Activated CD8-positive, alpha-beta memory T cell treated with anti-CD3 and anti-CD28 coated beads for 48 hours (primary cell): ENCODE measurements at places on chromosomes 1 and 21.

GRCh38 chr1:174818014-174818616 lies 181.6 kb upstream of the CACYBP start:
- no peak for DNase-seq

GRCh38 chr1:160874935-160875334 lies 10.0 kb downstream of the ITLN1 start:
- DNase-seq: no peak

DNA sequence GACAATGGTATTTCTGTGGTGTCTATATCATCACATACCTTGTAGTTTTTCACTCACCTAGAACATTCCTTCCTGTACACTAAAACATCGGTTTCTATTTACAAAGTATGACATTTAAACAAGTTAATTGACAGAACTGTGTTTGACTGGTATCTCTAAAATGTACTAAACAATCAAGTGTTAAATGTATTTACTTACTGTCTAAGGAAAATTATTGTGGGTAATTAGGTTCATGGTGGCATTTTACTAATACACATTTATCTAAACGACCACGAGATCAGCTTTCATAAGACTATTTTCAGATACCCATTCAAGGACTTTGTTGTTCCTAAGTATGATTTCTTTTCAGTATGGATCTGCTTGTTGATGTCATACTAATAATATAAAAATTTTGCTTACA lies 115.2 kb downstream of the ADGRL2 start:
- DNase-seq: no peak

- DNase-seq: no peak
These were observed 3.1 kb downstream of the KLHDC8A start for GRCh38 chr1:205353612-205354011.

GRCh38 chr1:61743716-61744580 lies 1.7 kb downstream of the PATJ start:
- DNase-seq: no peak

GRCh38 chr1:25026730-25027450 lies 96.8 kb upstream of the RUNX3 start:
- no peak for DNase-seq

DNA sequence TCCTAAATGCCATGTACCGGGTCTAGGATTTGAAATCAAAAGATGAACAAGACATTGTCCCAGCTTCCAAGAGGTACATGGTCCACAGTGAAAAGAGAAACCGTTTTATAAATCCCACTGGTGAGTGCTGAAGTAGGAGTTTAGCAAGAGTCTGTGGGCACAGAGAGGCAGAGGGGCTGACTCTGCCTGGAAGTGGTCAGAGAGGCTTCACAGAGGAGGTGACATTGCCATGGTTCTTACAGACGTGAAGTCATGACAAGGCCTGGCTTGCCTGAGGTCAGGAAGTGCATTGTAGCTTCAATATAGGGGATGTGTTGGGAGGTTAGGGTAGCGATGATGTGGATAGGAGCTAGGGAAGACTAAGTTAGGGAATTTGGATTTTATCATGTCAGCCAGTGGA lies 28.4 kb downstream of the MAPKAPK2 start:
- DNase-seq: no peak

- DNase-seq: no peak
These were observed 96.6 kb upstream of the HNRNPU start for GRCh38 chr1:244960904-244961303.

- no peak for DNase-seq
These were observed 923.1 kb upstream of the TMPRSS15 start for GRCh38 chr21:19326531-19327319.

GRCh38 chr1:86972262-86972661 lies 57.8 kb downstream of the HS2ST1 start:
- no peak for DNase-seq

DNA sequence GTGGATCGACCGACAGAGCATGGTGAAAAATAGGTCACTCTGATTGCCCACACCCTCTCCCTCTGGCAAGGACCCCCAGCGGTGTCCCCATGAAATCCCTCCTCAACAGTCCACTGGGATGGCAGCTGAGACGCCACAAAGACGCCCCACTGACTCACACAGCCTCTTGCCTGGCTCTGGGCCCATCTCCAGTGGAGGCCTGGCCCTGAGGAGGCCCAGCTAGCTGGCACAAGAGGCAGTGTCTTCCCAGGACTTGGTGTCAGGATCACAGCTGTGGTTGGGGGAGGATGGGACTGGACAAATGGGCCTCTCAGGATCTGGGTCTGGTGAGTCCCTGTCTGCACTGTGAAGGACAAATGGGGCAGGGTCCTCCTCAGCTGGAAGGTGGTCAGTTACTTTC lies 4.6 kb downstream of the ALX3 start:
- no peak for DNase-seq

- DNase-seq: no peak
These were observed 17.0 kb upstream of the SUCO start for GRCh38 chr1:172515927-172516326.

DNA sequence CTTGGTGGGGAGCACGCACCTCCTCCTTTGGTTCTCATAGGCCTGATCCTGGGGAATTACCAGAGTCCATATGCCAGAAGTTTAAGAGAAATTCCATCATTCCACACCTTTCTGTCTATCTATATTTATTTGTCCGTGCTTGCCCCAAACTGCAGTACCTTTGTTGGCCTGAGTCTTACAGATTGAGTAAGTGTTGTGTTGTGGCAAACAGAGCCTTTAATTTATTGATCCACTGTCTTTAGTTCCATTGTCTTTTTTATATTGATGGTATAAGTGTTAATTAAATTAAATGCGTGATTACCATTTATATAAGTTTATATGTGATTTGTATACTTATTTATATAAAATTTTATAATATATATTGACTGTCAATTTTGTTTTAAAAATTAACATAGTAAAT lies 4.9 kb downstream of the SH3BGR start:
- DNase-seq: no peak
